Mammary epithelial cell (primary cell): ENCODE measurements at places on chromosomes 7 and 10.
A peak's percentile ranks its signal among the peaks of the same experiment; 100 is the strongest.

DNA sequence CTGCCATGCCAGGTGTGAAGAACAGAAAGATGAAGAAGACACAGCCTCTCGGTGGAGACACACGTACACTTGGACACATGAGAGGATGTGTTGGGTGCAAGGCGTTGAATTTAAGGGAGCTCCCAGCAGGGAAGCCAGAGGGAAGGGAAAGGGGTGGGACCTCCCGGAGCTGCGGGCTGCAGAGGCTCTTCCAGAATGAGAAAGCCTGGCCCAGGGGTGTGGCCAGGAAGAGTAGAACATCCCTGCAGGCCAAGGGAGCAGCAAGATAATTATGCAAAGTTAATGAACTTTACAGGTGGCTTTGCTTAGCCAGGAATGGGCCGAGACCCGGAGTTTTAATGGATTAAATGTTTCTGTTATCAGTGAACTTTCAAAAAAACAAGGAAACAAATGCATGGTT lies 270.3 kb downstream of the KLF6 start:
- no peak for DNase-seq

GRCh38 chr10:14020037-14020664 lies 310.6 kb downstream of the FRMD4A start:
- DNase-seq: no peak

DNA sequence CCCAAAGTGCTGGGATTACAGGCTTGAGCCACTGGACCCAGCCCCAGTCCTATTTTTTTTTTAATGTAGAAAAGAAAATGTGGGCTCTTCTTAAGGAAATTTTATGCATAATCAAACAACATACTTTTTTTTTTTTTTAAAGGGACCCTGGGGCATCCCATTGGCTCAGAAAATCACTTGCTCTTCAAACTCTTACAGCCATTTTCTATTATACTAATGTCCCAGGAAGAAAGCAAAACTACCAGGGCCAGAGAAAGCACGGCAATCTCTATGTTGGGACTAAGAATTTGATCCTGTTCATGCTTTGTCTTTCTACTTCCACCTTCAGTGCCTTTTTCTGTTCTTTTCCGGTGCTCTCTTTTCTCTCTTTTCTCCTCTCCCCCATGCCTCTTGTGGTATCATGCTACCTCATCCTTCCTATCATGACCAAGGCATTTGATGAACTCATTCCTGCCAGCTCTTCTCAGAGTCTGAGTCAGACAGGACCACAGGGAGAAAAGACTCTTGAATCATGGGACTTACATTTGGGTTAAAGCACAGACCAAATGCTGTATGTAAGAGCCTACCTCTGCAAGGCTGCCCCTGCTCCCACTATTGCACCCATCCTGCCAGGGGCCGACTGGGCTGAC lies 76.4 kb upstream of the CCNY start:
- peak; percentile 93 for DNase-seq

GRCh38 chr7:4806983-4807597 lies 31.7 kb downstream of the AP5Z1 start:
- DNase-seq: no peak

- no peak for DNase-seq
Measured at GRCh38 chr10:4068629-4069028, 283.6 kb upstream of the KLF6 start.

DNA sequence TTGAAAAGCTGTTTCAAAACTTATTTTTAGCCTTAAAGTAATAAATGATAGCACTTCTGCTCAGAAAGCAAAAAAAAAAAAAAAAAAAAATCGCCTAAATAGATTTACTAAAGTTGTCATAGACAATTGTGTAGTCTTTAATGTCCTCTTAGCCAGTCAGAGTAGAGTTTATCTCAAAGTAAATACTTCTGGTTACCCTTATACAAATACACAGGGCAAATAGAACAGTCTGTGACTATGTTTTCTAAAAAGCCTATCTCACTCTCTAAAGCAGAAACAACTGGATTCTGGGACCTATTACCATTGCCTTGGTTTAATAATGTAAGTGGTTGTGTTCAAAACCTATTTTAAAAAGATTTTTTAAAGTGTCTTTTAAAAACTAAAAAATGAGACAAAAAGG lies 156.2 kb upstream of the THSD7A start:
- no peak for DNase-seq

DNA sequence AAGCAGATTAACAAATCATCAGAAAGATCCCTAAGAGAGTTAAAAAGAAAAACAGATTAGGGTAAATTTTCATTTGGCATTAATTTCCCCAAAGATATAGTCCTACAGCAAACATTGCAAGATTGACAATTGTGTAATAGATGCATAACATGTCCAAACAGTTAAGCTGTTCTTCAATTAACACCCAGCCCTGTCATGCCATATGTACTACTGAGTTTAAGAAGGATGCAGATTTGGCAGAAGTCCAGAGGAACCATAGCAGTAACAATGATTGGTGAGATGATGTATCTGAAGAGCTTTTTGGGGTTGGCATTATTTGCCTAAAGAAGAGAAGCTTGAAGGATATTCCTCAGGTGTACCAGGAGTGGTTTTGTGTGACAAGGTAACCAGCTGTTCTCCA lies 287.6 kb downstream of the LRMDA start:
- no peak for DNase-seq

- DNase-seq: peak; percentile 17
Measured at GRCh38 chr10:92387289-92387940, 96.4 kb downstream of the MARCHF5 start.

DNA sequence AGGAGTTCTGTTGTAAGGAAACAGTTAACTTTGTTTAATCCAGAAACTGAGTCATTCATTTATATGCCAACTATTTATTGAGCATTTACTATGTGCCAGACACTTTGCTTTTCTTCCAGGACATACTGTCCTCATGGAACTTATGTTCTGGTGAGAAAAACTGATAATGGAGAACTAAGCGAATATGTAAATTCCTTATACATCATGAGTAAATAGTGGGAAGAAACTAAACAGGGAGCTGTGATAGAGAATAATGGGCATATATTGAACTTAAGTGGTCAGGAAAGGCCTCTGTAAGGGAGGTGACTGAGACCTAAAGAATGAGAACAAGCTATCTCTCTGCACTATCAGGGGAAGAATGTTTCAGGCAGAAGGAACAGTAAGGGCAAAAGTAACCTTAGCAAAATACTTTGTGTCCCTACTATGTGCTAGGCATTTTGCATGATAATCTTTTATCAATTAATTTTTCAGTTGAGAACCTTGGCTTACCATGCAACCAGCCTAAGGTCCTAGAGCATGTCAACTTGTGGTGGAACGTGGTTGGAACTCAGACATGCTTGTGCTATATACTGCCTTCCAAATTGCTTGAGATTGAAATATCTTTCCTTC lies 45.4 kb downstream of the ST7 start:
- no peak for DNase-seq

- DNase-seq: no peak
Measured at GRCh38 chr10:49351669-49352068, 44.2 kb downstream of the DRGX start.

DNA sequence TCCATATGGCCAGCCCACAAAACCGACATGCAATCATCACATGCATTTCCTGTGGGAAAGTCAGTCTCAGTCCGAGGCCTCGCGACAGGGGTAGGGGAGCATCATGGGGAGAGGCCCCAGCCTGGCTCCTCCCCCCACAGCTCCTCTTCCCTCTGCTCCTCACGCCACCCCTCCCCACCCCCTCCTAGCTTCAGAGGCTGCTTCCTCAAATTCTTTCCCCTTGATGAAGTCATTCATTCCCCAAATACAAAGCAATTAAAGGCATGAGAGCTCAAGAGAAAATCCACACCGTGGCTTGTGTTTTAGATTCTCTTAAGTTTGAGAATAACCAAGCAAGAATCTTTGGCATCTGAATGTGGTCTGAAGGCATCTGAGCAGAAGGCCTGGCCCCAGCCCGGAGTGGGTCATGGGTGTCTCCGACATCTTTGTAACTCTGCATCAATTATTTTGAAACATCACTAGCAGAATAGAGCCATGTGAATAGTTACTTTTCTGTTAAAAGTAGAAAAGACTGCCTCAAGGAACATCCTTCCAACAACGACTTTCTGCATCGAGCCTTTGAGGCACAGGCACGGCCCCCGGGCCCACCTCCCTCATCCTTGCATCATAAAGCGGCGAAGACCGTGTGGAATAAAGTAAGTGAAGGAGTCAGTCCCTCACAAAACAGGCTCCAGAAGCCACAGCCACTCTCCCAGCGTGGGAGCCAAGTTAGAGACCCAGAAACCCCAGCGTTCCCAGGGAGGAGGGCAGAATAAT lies 90.9 kb downstream of the DIP2C start:
- DNase-seq: no peak

GRCh38 chr10:32577448-32577847 lies 131.5 kb downstream of the CCDC7 start:
- DNase-seq: peak; percentile 21
